Mesothelial cell of epicardium (in vitro differentiated cells): ENCODE measurements at places on chromosomes 6 and 20.

- no peaks in the 10 kb centered on the region for H3K36me3 ChIP-seq
- DNase-seq, result no peak
- no peaks in the 10 kb centered on the region for H3K27me3 ChIP-seq
- no peaks in the 10 kb centered on the region for H3K4me1 ChIP-seq
- no peak overlapping the region for H3K4me3 ChIP-seq
Measured at GRCh38 chr6:76043690-76044089, 28.8 kb downstream of the IMPG1 start.

GRCh38 chr6:168318090-168318489, 1.5 kb downstream of the DACT2 start:
- no peaks in the 10 kb centered on the region for H3K36me3 ChIP-seq
- H3K27ac ChIP-seq, result peak overlapping the region; percentile 55
- H3K4me1 ChIP-seq, result peaks cover 49% of the 10 kb centered on the region
- DNase-seq, result no peak

DNA sequence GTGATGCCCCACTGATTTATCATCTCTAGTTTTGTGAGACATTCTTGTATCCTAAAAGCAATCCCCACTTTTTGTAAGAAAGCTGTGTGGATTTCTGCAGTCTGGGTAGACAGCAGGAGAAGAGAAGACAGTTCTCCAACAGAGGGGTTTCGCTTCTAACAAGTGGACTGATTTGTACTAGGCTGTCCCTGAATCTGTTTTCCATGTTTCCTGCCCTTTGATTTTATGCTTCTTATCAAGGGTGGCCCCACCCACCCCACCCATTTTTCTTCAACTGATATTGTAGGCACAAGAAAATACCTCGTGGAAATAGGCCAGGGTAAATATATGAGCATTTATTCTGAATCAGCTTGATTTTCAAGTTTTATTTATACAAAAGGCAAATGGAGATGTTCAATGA, 25.7 kb upstream of the JAG1 start:
- peaks cover 10% of the 10 kb centered on the region for H3K27me3 ChIP-seq
- DNase-seq, result no peak
- H3K27ac ChIP-seq, result no peak overlapping the region
- no peaks in the 10 kb centered on the region for H3K4me1 ChIP-seq
- peaks cover 1% of the 10 kb centered on the region for H3K36me3 ChIP-seq
- H3K4me3 ChIP-seq, result no peak overlapping the region

DNA sequence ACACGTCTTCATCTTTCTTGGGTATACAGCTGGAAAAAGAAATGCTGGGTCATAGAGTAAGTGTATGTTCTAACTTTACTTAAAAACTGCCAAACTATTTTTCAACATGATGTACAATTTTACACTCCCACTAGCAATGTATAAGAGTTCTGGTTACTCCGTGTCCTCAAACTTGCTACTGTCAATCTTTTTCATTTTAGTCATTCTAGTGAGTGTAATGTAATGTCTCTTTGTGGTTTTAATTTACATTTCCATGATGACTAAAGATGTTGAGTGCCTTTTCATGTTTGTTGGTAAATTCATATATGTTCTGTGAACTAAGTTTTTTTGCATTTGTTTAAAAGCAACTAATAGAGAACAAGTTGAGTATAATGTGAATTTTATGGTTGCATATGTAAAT, 43.9 kb downstream of the ATG5 start:
- peaks cover 3% of the 10 kb centered on the region for H3K4me1 ChIP-seq
- H3K4me3 ChIP-seq, result no peak overlapping the region
- no peak overlapping the region for H3K27ac ChIP-seq
- peaks cover 20% of the 10 kb centered on the region for H3K36me3 ChIP-seq
- no peak for DNase-seq

- peaks cover 7% of the 10 kb centered on the region for H3K4me1 ChIP-seq
- peaks cover 6% of the 10 kb centered on the region for H3K27me3 ChIP-seq
- H3K36me3 ChIP-seq, result peaks cover 6% of the 10 kb centered on the region
- no peak overlapping the region for H3K27ac ChIP-seq
- no peak overlapping the region for H3K4me3 ChIP-seq
- DNase-seq, result no peak
Measured at GRCh38 chr6:96948631-96949030, 24.1 kb downstream of the KLHL32 start.

DNA sequence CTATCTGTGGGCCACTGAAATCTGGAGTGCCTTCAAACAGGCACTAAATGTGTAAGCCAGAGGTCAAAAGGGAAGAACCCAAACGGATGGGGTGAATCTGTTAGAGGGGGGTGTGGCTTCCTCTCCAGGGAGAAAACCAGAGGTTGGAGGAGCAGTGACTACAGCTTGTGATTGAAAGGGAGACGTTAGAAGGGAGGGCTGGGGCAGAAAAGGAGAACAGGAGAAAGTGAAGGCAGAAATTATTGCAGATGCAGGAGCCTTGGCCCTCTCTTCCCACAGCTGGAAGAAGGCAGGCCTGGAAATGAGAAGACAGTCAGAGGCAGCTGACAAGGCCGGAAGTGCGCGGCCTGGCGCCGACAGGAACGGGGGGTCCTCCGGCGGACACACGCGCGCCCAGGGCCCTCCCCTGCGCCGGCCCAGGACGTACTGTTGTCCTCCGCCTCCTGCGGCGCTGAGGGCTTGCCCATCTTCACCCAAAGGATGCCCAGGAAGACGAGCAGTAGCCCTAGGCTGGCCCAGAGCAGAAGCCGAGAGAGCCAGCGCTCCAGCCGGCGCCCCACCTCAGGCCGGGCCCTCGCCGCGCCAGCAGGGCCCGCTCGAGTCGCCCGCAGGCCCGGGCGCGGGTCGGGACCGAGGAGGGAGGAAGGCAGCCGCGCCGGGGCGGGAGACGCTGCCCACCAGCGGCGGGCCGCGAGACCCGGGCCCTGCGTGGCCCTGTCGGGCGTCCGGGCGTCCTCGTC, 806 bp downstream of the LEMD2 start:
- peak overlapping the region; percentile 99 for H3K27ac ChIP-seq
- H3K4me1 ChIP-seq, result peaks cover 44% of the 10 kb centered on the region
- DNase-seq, result peak; percentile 51
- no peaks in the 10 kb centered on the region for H3K27me3 ChIP-seq
- H3K36me3 ChIP-seq, result peaks cover 13% of the 10 kb centered on the region

DNA sequence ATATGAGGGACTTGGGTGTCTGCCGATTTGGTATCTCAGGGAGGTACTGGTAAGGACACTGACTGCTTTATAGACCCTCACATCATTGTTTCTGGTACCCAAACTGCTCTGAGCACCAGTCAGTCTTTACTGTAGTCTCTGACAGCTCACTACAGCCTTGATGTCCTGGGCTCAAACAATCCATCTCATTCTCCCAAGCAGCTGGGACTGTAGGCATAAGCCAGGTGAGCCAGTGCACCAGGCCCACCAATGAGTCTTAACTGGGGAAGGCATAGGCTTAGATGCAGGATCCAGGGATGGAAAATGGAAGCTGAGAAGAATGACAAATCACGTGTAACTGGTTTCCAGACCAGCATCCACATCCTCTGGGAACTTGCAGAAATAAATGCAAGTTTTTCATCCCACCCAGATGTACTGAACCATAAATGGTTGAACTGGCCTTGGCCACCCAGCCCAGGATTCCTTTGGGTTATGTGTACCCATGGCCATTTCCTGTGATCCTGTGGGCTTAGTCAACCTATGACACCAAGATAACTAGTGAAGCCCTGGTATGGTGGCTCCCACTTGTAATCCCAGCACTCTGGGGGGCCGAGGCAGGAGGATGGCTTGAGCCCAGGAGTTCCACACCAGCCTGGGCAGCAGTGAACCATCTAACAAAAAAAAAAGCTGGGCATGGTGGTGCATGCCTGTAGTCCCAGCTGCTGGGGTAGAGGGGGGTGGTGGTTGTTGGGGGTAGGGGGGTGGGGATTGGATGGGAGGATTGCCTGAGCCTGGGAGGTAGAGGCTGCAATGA, 5.8 kb downstream of the TUBB start:
- H3K27ac ChIP-seq, result peak overlapping the region; percentile 48
- H3K36me3 ChIP-seq, result peaks cover 36% of the 10 kb centered on the region
- DNase-seq, result no peak

DNA sequence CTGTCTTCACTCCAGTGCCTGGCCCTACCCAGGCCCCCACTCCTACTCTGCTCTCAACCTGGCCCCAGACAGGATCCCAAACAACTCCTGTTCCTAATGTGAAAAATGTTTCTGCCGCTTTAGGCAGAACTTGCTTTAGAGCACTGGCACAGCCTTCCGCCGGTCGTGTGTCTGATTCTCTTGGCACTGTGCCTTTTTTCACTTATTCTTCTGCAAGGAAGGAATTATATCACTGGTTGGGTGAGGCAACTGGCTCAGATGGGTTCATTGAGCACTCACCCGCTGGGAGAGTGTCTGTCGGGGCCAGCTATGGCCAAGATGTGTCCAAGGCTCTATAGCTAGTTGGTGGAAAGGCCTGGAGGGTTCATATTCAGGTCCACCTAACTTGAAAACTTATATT, 33.6 kb upstream of the HLA-A start:
- peaks cover 91% of the 10 kb centered on the region for H3K27me3 ChIP-seq
- H3K36me3 ChIP-seq, result no peaks in the 10 kb centered on the region
- H3K4me3 ChIP-seq, result no peak overlapping the region
- no peaks in the 10 kb centered on the region for H3K4me1 ChIP-seq
- no peak overlapping the region for H3K27ac ChIP-seq
- peak; percentile 34 for DNase-seq

DNA sequence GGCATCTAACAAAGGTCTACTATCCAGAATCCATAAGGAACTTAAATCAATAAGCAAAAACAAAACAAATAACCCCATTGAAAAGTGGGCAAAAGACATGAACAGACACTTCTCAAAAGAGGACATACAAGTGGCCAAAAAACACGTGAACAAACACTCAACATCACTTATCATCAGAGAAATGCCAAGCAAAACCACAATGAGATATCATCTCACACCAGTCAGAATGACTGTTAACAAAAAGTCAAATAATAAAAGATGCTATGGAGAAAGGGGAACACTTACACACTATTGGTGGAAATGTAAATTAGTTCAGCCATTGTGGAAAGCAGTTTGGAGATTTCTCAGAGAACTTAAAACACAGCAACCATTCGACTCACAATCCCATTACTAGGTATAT, 19.4 kb upstream of the VNN1 start:
- H3K27me3 ChIP-seq, result peaks cover 9% of the 10 kb centered on the region
- peaks cover 2% of the 10 kb centered on the region for H3K4me1 ChIP-seq
- no peak for DNase-seq

- peaks cover 9% of the 10 kb centered on the region for H3K36me3 ChIP-seq
- H3K4me3 ChIP-seq, result no peak overlapping the region
- H3K4me1 ChIP-seq, result no peaks in the 10 kb centered on the region
- no peak overlapping the region for H3K27ac ChIP-seq
Measured at GRCh38 chr6:18465410-18466154, 78.4 kb downstream of the RNF144B start.
